ENCODE measurements at places on chromosomes 12 and 14.

GRCh38 chr14:68794130-68794850 lies 1.4 kb upstream of the ZFP36L1 start:
- DNase-seq = peak; percentile 71

DNA sequence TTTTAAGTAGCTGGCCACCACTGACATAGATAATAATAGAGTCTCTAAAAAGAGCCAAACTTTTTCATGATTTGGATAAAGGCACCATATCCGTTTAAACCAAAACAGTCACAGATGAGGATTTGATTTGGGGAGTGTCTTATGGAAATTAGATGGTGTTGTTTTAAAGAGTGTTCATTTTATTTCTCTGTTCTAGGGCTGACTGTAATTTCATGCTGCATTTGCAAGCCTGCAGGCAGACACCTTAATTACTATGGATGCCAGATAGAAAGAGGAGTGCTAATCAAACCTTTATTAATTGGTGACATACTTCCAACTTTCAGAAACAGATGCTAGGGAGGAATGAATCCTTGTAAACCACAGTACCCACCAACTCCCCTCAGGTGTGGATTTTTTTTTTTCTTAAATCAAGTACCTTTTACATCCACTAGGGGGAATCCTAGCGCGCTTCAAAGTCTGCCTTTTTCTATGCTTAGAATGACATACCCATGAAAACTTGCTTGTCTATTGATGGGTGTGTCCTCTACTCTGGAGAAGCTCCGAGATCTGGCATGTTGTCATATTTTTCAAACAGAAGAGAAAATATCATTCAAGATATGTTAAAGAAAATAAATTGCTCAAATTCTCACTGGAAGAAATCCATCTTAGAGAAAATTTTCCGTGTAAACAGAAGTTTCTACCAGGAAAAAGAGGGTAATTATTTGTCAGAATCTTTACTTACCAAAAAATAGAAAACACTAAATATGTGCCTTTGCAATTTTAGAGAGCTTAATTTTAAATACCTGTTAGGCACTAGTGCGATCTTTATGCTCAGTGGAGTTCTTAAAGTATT lies 14.2 kb upstream of the PLXNC1 start:
- DNase-seq = no peak

- DNase-seq = no peak
Measured at GRCh38 chr14:61575551-61576150, 119.7 kb upstream of the HIF1A start.

GRCh38 chr12:86473231-86473630 lies 217.0 kb upstream of the MGAT4C start:
- DNase-seq = no peak

DNA sequence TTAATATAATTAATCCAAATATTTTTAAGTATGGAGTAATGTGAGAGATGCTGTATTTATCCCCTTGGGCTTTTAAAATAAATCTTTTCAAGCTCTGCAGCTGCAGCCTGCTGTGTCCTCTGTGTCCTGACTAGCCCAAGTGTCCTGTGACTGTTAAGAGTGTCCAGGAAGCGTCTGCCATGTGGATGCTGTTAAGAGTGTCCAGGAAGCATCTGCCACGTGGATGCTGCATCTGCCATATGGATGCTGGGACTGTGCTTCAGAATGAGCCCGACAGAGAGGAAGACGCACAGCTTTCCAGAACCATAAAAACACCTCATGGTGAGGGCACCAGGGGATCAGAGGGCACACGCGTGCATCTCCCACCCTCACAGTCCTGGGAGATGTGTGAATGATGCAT lies 307.2 kb downstream of the ADGRD1 start:
- DNase-seq = no peak

- DNase-seq = no peak
Measured at GRCh38 chr12:108972358-108972757, 48.5 kb downstream of the SVOP start.

DNA sequence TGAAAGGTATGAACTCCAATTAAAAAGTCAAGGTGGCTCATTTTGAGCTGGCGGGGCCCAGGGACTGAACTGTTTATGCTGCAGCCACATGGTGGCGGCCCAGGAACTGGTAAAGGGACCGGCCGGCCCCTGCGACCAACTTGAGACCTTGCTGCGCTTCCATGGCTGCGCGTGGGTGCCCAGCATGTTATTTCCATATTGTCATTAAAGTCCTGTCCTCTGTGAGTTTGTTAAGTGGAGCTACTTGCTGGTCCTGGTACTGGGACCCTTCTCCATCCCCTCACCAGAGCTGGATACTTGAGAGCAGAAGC lies 62.3 kb downstream of the BEGAIN start:
- no peak for DNase-seq

DNA sequence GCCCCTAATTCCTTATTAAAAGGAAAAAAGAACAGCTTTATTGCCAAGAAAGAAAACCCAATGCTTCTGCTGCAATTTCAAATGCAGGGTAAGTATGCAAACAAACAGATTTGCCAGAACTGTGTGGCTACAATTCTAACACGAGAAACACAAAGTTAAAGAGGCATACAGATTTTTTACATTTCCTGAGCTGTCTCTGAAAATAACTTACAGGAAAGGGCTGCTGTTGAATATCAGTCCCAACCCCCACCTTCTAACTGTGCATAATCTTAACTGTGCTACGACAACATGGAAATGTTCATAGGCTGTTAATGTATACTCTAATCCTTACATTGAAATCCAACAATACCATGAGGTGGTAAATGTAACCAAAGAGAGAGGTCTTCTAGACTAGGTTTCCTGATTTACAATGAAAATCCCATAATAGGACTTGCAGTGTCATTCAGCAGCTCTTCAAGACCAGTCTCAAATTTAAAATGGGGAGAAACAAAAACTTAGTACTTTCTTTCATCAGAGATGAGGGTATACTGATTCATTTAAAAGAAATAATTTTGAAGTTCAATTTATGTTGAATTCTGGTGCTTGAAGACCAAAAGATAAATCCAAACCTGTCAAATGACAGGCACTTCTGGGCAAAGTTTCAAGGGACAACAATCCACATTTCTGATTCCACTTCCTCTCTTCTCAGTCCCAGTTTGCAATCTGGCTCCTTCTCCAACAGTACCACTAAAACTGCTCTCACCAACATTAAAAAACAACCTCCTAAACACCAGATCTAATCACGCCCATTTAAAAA lies 14.4 kb downstream of the FGD6 start:
- no peak for DNase-seq

DNA sequence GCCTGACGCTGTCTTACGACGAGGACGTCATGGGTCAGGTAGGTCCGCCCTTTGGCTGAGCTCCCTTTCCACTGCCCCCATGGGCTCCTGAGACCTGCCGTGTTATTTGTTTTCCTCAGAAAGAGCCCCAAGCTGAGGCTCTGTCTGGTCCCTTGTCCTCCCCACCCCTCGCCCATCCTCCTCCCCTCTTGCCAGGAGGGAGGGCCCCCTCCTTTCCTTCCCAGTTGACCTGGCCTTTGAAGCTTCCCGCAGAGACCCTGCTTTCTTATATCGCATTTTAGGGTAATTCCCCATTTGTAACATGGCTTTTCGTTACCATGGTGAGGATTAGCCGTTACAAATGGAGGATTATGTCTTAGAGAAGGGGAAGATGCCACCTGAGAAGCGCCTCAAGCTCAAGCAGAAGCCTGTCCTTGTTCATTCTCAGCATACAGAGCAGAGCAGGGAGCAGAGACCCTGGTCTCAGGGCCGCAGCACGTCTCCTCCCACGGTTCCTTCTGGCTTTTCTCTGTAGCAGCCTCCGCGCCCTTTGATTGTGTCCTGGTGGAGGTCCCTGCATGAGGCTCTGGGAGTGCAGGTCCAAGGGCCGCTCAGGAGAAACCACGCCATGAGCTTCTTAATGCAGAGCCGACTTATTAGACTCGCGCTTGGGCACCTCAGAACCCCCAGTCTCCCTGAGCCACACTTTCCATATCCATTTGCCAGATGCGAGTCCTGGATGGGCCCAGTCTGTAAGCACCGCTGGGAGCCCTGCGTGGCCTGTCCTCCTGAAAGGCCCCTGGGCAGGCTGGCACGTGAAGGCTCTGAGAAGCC lies 47.2 kb downstream of the UBE3B start:
- DNase-seq = no peak

Data from activated CD4-positive, alpha-beta T cell treated with anti-CD3 and anti-CD28 coated beads for 24 hours (primary cell).